Urothelium cell line (cell line): ENCODE measurements at places on chromosomes 3 and 15.

- no peak for DNase-seq
Measured at GRCh38 chr3:155745795-155746550, 1.1 kb upstream of the PLCH1 start.

- DNase-seq: peak; percentile 62
Measured at GRCh38 chr15:39583596-39584265, 2.9 kb downstream of the THBS1 start.

- DNase-seq: no peak
Measured at GRCh38 chr3:191401775-191402357, 59.1 kb upstream of the PYDC2 start.

- DNase-seq: no peak
Measured at GRCh38 chr3:82293867-82294266, 532.4 kb upstream of the GBE1 start.

- DNase-seq: no peak
Measured at GRCh38 chr15:27133249-27133648, 162.3 kb downstream of the GABRG3 start.

- DNase-seq: no peak
Measured at GRCh38 chr3:25556447-25556846, 108.3 kb downstream of the TOP2B start.

- DNase-seq: no peak
Measured at GRCh38 chr3:23128655-23129054, 74.5 kb upstream of the UBE2E2 start.

GRCh38 chr3:141575879-141576743, 89.3 kb downstream of the RASA2 start:
- peak; percentile 2 for DNase-seq

DNA sequence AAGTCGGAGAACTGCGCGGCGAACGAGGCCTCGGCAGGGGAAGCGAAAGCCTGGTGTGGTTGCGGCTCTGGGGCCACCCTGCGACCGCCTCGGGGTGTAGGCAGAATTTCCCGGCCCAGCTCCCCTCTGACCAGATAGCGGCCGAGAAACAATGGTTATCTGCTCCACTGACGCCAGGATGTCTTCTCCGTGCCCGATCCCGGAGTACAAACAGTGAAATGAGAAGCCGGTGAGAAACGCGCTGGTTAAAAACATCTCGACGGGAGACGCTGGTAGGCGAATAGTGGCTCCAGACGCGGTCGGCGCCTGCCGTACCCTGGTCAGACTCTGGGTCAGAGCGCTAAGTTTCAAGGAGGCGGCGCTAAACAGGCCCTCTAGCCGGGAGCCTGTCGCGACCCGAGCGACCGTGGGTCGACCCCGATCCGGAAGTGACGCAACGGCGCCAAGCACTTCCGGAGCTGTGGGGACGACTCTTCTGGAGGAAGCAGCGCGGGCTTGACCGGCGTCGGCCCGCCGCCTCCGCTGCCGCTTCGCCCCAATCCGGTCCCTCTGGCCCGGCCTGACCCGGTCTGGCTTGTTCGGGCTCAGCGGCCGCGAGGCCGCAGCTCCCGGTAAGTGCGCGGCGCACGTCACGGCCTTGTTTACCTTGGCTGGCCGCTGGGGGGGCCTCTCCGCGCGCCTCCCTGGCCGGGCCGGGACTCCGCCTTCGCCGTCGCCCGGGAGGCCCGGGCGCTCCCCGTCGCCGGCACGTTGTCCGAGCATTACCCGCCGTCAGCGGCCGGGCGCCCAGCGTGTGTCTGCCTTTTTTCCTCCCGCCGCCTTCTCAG, at the start of gene ARIH2:
Gene ARIH2, plus strand, starts transcription at position 455 of the 827 bp plus-strand sequence. CDS start 8,717 bp downstream, outside the sequence.
- DNase-seq: peak; percentile 99

GRCh38 chr3:168085491-168086119, 10.1 kb downstream of the GOLIM4 start:
- DNase-seq: no peak

- DNase-seq: no peak
Measured at GRCh38 chr3:32422943-32423342, 31.3 kb downstream of the CMTM7 start.

DNA sequence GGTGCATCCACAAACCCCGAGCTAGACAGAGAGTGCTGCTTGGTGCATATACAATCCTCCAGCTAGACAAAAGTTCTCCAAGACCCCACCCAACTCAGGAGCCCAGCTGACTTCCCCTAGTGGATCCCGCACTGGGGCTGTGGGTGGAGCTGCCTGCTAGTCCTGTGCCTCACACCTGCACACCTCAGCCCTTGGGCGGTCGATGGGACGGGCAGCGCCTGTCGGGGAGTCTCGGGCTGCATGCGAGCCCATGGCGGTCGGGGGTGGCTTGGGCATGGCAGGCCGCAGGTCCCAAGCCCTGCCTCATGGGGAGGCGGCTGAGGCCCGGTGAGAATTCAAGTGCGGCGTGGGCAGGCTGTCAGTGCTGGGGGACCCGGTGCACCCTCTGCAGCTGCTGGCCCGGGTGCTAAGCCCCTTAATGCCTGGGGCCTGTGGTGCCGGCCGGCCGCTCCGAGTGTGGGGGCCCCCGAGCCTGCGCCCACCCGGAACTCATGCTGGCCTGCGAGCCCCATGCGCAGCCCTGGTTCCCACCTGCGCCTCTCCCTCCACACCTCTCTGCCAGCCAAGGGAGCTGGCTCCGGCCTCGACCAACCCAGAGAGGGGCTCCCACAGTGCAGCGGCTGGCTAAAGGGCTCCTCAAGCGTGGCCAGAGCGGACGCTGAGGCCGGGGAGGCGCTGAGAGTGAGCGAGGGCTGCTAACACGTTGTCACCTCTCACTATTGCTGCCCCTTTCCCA, 31.0 kb downstream of the ZNF589 start:
- DNase-seq: no peak

DNA sequence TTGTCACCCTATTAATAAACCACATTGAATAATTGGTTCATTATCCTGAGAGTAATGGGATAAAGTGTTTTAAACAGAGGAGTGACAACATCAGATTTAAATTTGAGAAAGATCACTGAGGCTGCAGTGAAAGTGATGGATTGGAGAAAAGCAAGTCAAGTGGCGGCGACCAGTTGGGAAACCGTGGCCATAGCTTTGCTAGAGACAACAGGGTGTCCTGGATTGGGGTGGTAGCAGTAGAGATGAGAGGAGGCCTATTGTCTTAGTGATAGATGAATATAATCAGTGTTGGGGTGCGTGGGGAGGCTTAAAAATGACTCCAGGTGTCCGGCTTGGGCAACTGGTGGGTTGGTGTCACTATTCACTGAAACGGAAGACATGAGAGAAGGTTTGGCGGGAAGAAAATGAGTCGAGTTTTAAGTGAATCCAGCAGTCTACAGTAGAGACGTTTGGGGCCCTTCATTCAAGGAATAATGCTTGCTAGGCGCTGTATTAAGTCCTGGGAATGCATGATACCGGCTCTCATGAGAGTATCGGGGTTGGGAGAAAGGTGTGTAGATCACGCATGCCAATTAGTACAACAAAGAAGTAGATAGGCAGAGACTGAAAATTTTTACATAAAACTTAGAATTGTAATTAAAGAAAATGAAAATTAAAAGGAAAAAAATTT, 819 bp downstream of the NEK4 start:
- DNase-seq: no peak
